ENCODE measurements at places on chromosomes 2 and 18. TPM values are rescaled to one million over a fixed set of nuclear protein-coding genes. Genes with fewer than 3 reads are reported as not detected.

The EPB41L3 gene
- total RNA-seq: 0.63 TPM

The KCNIP3 gene
- total RNA-seq: 6.4 TPM

The OLA1 gene
- total RNA-seq: 161 TPM

The ARHGAP15 gene
- not detected for total RNA-seq

The SLC16A14 gene
- total RNA-seq: 0.92 TPM

The COL4A3 gene
- total RNA-seq: 0.34 TPM

The SLC35F6 gene
- total RNA-seq: 53.8 TPM

The DCC gene
- not detected for total RNA-seq

The CPO gene
- total RNA-seq: not detected

The TUBA3E gene
- not detected for total RNA-seq

The PSMA8 gene
- not detected for total RNA-seq

The MFSD6 gene
- 7.4 TPM for total RNA-seq

All from foreskin keratinocyte (primary cell).